ENCODE measurements at places on chromosomes 4 and X.

DNA sequence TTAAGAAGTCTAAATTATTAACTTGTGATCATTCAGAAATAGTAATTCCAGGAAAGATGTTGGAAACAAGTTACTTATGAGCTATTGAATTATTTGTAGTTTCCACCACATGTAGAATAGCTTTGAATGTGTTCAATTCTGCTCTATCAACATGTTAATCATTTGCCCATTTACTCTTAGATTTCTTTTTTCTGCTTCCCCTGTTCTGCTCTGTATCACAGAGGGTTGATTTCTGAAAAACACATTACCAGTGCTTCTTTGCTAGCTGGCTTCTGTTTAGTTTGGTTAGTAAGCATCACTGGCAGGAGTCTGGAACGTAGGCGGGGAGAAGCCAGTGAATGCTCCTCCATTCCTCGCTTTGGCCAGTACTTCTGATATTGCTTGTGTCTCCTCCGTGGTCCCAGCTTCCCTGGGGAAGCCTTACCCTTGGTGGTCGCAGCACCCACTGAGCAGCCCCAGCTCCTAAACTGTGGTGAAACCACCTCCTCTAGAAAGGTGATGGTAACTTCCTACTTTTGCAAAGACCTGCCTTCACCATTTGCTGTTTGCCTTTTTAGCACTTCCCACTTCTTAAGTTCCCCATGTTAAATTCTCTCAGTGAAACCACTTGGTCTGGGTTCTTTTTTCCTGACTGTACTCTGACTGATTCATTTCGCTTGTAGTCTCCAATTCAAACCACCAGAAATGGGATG is 40.3 kb upstream of the GALNT7 start:
- DNase-seq = no peak

GRCh38 chr4:93834249-93835066 is 5.9 kb downstream of the ATOH1 start:
- no peak for DNase-seq

DNA sequence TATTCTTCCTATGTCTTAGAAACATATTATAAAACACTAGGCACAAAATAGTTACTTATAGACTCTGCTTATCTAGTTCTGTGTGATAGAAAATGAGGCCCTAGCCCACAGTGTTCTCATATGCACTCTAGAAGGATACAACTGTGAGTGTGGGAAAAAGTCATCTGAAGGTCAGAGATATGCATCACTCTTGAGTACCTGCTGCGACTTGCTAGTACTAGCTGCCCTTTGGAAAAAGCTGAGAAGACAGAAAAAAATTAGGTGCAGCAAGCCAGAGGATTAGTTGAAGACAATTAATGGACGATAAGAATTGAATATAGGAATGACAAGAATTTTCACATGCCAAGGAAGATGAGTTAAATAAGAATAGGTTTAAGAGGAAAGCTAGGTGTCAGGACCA is 61.3 kb downstream of the MTHFD2L start:
- DNase-seq = no peak

DNA sequence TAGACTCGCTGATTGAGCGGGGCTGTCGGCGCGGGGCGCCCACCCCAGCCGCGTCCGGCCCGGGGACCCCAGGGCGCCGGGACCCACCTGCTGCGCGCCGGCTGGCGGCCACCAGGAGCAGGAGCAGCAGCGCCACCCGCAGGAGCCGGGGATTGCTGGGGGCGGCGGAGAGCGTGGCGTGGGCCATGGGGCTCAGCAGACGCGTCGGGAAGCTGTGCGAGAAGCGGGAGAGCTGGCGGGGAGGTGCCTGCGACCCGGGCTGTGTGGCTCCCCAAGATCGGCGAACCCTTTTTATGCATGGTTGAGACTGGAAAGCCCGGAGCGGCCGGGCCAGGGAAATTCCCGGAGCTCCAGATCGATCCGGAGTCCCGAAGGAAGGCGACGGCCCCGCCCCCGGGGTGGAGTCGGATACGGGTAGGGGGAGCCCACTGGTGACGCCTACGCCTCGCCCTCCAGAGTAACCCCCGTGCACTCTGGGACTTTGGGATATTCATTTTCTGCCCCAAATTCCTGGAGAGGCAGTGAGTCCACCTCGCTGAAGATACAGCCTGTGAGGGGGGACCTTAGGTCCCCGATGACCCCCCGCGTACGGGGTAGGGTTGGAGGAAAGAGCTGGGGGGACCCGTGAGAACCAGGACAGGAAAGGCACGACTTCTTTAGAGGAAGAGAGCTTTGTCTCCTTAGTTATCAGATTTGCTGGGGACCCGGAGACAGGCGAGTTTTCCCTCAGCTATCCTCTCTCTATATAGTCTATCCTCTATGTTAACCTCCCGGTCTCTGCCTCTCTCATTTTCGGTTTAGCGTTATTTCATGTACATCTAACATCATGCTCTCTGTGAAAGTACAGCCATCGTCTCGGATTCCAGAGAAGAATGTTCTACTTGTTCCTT is at the start of gene CXCL3:
CXCL3 (minus strand) TSS at position 265 of the 890 bp plus-strand sequence; CDS start at position 187, 78 bp downstream.
- DNase-seq = no peak

GRCh38 chrX:150704030-150704613 is 10.9 kb downstream of the MTMR1 start:
- no peak for DNase-seq

DNA sequence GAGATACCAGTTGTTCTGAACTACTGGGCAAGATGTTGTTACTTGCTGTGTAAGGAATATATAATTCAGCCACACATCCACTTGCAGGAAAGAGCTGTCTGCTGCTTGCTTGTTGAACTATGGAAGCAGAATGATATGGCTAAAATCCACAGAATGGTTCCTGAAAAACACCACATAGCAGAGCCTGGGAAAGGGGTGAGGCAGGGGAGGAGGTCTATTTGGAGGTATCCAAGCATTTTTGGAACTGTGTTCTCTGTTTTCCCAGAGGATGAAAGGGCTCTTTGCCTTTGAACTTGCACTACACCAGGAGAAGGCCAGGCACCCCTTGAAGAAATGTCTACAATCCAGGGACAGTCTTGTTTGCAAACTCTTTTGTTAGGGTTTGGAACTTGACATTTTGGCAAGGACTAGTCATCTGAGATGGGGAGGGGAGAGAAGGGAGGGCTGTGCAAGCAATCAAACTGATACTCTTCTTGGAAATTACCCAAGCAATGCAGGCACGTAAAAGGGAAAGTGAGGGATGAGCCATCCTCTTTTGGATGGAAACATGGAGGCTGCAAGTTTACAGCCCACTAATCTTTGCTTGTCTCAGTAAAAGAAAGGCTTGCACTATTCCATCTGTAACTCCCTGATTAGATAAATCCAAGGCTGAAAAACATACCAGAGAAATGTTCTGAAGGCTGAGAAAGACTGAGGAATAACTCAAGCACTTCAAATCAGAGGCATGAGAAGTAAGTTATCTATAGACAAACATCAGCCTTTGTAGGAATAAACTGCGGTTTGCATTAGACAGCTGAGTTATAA is 141.0 kb downstream of the TSPAN5 start:
- no peak for DNase-seq

DNA sequence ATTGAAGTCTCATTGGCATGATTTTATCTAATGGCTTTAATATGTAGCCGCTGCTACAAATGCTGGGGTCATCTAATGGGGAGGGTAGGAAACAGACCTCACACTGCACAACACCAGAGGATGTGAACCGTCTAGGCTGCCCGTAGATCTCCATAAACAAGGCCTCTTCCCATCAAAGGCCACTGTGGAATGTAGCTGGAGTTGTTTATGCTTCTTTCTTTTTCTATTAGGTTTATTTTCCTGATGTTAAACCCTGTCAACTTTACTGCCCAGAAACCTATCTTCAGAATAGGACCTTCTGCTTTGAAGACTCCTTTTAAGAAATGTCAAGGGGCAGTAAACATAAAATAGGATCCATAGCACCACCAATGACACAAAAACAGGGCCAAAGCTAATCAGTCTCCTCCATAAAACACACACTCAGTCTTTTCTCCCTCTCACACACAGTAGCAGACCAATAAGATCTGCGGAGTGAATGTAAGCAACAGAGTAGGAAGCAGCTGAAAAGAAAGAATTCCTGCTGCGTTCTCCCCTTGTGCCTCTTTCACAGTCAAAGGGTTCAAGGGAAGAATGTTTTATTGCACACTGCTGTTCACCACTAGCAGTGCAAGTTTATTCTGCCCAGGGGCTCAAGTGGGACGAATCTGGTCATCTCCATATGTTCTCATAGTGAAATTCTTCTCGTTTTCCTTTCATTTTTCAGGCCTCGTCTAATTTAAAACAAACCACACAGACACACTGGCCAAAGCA is 72.2 kb downstream of the MAML3 start:
- no peak for DNase-seq

GRCh38 chr4:99504804-99505502 is 5.9 kb upstream of the C4orf17 start:
- DNase-seq = no peak

DNA sequence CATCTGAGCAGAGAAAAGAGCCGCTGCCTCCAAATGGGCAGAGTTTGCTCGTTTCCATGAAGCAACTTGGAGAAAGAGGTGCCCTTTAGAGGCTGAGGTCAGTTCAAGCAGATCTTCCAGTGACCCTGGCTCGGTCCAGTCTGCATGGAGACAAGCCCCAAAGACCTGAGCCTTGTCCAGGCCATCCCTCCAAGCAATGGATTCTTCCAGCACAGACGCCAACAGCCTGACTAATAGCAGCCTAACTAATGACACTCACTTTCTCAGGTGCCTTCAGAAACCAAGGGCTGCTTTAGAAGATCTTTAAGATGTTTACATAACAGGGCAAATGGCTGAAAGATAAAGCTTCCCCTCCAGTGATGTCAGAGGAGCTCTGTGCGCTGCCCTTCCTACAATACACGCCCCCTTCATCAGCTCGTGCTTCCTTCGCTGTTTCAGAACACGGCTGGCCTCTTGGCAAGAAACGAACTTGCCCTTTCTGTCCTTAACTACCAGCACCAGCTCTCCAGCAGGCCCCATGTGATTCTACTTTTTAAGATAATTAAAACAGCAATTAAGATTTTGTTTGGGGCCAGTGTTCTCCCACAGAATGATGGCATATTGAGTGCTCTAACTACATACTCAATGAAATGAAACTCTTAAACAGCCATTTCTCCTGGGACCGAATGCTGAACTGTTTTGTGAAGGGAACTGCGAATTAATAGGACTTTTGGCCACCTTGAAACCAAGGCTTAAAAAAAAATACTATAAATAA is 119.0 kb downstream of the GPR143 start:
- no peak for DNase-seq

DNA sequence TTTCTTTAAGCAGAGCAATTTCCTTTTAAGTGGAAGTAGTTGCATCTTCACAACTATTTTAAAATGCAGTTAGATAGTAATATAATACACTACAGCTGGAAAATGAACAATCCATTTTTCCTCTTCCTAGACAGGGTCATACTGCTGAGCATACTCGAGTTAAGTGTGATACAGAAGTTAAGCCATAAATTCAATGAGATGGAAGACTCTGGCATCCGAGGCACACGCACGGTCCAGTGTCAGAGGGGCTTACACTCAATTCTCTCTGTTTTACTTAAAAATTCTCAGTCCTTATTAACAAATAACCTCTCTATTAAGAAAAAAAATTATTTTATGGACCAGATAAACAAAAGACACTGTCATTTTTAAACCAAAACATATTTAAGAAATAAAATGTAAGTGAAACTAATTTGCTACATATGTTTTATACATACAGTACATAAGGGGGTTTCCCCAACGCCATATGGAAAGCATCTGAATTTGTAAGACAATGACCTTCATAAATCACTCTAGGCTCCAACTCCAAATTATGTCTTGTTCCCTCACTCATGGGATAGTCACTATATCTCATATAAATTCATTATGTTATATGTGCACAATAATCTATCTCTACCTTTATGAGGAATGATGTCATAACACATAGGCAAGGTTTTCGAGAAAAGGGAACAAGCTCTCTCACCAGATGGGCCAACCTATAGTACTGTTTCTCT is 315.3 kb downstream of the PAPSS1 start:
- no peak for DNase-seq

GRCh38 chr4:125368671-125369081 is 53.9 kb downstream of the FAT4 start:
- no peak for DNase-seq

DNA sequence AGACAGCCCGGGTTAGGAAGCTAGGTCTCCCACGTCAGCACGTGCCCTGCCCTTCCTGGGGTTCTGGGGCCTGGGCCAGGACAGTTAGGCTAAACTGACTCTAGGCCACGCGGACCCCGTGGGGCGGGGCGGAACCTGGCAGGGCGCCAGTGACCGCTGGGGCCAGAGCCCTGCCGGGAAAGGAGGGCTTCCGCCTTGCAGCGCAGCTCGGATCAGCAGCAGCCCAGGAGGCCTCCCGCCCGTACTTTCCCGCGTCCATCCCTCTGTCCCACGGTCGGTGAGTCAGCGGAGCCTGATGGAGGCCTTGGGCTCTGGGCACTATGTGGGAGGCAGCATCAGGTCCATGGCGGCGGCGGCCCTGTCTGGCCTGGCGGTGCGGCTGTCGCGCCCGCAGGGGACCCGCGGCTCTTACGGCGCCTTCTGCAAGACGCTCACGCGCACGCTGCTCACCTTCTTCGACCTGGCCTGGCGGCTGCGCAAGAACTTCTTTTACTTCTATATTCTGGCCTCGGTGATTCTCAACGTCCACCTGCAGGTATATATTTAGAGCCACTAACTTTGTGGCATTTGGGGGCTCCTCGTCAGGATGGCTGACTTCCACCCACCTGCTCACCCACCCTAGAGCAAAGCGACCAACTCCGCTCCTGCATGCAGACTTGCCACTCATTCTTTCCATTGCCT is at the start of gene SMIM10:
SMIM10 (plus strand) TSS at position 191 of the 681 bp plus-strand sequence; CDS start at position 296, 105 bp downstream.
- no peak for DNase-seq

All from NK-92 treated with Interleukin-12 subunit alpha and Interleukin-12 subunit beta, amount 100 ng/mL, for 24 hours (cell line).